ENCODE measurements at places on chromosomes 5 and 9.

- DNase-seq: peak; percentile 2
Observed at GRCh38 chr5:1516615-1517601, 6.9 kb downstream of the LPCAT1 start.

DNA sequence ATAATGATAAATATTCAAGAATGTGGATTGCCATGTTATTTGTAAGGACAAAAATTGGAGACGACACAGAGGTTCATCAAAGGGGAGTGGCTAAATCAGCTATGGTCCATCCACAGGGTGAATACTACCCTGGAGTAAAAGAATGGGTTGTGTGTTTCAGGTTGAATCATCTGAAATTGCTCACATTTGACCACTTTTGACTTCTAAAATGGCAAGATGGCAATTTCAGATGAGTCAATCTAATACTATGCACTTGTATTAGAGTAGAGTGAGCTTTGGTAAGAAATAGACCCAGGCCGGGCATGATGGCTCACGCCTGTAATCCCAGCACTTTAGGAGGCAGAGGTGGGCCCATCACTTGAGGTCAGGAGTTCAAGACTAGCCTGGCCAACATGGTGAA, 131.8 kb downstream of the GAPVD1 start:
- no peak for DNase-seq

DNA sequence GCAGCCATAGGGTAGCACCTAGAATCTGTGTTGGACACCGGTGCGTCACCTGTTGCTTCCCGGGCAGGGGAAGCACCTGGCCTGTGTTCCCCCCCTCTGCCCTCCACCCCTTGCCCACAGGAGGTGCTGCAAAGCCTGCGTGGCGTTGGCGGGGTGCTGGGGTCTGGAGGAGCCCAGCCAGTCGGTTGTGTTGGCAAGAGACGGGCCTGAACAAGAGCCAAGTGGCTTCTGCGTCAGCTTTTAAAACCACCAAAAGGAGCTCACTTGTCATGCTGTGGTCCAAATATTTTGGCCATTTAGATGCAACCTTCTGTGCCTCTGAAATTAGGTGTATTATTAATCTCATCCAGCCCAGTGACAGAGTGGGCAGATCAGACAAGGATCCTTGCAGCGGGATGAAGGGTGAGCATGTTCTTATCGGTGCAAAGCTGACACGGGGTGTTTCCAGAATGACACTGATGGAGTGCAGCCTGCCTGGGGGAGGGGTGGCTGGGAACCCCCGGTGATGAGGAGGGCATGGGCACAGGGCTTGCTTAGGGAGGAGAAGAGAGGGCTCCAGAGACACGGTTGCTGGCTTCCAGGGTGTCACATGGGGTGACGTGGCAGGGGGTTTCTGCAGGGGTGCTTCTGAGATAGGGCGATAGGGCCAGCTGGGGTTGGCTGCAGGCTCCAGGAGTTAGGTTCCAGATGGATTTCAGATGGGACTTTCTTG, 9.7 kb upstream of the RXRA start:
- no peak for DNase-seq

- DNase-seq: no peak
Observed at GRCh38 chr9:112501287-112501686, 14.7 kb downstream of the KIAA1958 start.

DNA sequence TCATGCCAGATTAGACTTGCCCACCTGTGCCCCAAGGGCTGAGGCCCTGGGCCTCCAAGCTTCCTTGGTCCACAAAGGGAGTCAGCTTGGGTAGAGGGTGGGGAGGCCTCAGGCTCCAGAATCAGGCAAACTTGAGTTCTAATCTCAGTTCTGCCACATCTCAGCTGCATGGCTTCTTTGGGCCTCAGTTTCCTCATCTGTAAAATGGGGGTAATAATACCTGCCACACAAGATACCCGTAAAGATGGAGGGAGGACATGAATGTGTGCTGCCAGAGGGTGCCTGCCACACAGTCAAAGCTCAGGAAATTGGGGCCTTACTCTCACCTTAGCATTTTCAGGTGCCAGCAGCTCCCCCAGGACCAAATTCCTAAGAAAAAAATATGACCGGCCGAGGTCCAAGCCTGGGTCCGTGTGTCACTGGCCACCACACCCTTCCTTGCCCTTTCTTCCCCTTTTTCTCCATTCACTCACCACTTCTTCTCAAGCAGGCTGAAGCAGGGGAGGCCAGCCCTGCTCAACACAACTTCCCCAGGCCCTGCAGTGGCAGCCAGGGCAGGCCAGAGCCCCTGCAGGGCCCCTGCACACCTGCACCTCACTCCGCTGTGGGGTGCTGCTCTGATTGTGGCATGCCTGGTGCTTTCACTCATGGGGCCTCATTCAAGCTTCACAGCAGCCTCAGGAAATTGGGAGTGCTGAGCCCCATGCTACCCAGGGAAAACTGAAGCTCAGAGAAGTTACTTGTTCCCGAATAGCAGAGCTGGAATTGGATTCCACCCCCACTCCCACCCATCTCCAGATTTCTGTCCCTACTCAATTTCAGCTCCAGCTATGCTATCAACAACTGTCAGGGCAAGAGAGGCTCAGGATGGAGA, 3.9 kb downstream of the RGS14 start:
- DNase-seq: peak; percentile 37

DNA sequence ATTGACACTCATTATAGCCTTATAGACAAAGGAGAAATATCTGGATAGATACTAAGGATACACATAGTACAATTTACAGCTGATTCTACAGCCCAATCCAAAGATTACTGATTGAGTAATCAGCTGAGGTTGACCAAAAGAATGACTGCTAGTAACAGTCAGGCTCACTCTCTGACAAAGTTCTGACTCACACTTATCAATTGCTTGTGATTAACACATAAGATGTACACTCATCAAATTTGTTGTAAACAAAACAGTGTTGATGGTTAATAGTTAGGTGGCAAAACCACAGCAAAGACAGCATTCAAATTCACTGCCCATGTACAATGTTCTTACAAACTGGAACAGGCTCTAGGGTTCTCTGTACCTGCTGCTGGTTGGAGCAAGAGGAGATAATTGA, 422.7 kb downstream of the TLE1 start:
- DNase-seq: no peak

- DNase-seq: no peak
Observed at GRCh38 chr5:38601133-38601862, 44.9 kb upstream of the LIFR start.

- no peak for DNase-seq
Observed at GRCh38 chr9:132702254-132702653, 32.0 kb downstream of the GTF3C4 start.

- DNase-seq: no peak
Observed at GRCh38 chr5:73204332-73204731, 31.3 kb downstream of the TMEM174 start.

DNA sequence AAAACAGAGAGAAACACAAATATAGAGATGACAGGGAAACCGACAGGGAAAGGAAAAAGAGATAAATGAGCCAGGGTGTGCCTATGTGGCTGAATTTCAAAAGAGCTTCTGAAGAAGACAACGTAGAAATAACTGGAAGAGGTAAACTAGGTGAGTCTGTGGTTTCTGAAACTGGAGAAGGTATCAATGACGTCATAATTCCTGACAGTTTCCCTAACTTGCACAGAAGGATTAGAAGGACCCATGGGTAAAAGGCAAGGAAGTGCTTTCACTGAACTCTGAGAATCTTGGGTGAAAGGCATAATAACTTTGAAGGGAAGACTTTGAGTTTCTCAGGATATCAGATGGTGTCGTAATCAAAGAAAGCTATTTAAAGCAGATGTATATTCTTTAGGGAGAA, 790.8 kb upstream of the NUDT12 start:
- DNase-seq: no peak

- DNase-seq: no peak
Observed at GRCh38 chr9:71058660-71059059, 62.8 kb downstream of the TRPM3 start.

DNA sequence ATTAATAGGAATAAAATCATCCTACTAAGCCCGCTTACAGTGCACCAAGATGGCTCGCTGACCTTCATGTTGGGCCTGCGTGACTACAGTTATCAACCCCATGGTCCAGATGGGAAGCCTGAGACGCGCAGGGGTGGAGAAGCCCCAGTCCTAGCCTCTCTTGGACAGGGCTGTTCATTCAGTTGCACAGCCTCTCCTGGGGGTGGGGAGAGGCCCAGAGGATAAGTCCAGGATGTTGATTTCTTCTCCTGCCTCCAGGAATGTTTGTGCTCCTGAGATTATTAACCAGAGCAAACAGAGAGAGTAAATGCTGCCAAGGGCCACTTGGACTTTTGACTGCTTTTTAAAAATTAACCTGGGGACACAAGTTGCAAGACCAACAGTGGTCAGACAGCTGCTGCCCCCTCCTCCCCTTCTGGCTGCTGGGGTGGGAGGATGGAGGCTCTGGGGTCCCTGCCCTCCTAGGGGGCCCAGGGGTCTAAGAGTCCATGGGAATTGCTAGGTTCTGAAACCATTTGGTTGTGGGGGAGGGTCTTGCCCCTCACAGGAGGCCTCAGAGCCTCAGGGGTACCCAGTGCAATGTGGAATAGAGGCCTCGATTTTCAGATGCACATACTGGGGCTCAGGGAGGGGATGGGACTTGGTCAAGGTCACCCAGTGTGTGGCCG, 2.8 kb upstream of the AMBP start:
- DNase-seq: no peak

- no peak for DNase-seq
Observed at GRCh38 chr9:121785673-121786542, 134.5 kb downstream of the DAB2IP start.

- no peak for DNase-seq
Observed at GRCh38 chr9:84499969-84500582, 159.5 kb upstream of the SLC28A3 start.

GRCh38 chr9:133976191-133976861, 15.8 kb downstream of the VAV2 start:
- DNase-seq: no peak

DNA sequence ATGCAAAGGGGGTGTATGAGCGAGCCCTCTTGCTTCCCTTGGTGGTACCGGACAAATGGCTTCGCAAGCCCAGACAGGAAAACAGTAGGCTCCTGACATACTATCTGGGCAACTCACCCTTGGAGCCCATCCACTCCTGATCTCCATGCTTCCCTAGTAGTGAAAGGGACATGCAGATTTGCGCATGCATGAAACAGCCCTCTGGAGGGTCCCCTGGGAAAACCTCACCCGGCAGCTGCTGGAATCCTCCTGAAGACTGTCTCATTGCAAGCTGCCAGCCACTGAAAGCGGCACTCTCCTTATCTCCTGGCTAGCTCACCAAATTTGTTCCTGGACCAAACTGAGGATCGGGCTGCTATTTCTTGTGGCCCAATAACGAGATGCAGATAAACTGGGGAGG, 10.2 kb downstream of the ZNF169 start:
- DNase-seq: no peak

DNA sequence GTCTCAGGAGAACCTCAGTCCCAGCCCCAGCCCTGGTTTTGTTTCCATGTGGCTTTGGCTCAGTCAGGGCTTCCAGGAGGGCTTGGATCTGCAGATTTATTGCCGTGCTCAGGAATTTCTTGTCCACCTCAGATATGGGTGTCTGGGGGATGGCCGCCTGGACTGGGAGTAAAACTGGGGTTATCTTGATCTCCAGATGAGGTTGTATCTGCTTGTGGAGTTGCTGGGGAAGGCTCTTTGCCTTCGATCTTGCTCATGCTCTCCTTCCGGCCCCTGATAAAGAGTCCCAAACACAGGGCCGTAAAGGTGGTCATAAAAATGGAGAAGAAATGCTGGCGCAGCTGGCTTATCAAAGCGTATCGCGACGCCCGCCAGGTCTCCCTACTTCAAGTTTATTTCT, 17.8 kb upstream of the PITX1 start:
- DNase-seq: no peak

- no peak for DNase-seq
Observed at GRCh38 chr9:2816476-2817141, 27.3 kb downstream of the PUM3 start.

DNA sequence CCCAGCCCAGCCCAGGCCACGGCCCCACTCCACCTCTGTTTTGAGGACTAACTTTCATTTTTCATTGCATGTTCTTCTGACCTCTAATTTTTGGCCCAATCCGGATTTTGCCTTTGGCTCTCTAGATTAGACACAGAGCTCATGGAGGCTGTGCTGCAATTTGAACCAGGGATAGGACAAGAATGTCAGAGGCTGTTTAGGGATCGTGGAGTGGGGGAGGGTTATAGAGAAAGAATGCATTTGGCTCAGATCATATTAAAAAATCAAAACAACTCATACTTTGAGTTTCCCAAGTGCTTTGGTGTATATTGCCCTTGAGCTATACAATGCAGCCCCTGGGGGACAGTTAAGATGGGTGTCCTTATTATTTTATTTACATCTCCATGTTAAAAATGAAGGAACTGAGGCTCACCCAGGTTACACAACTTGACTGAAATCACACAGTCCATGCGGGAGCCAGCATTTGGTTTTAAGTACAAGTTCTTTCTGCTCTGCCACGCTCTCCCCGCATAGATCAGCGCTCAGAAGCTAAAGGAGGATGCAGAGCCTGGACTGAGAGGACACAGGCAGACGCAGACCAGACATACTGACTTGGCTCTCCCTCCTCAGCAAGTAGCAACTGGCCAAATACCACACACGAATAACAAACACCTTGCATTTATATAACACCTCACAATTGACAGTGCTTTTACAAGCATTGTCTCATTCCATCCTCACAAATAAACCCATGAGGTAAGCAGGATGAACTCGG, 126.4 kb upstream of the RAI14 start:
- DNase-seq: no peak

DNA sequence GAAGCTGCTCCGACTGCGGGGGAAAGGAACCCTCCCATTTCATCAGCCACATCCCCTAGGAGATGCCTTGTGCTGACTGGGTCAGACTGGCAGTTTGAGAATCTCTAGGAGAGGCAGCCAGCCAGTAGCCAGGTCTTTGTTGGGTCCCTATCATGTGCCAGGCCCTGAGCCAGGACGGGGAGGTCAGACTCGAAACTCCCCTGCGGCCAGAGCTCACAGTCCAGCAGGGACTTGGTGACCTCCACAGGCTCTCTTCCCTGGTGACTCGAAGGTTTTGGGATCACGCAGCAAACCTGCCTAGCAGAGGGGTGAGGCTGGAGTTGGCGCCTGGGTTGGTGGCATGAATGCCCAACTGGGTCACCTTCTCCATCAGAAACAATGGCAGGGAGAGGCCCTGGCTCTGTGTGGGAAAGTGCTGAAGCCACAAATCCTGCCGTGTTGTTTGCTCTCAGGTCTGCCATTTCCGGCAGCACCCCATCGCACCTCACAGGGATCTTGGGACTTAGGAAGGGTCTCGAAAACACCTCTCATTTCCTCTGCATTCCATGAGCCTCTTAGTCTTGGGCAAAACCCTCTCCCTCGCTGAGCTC, 14.4 kb upstream of the ORM1 start:
- DNase-seq: no peak

- DNase-seq: no peak
Observed at GRCh38 chr5:60598424-60598823, 101.5 kb downstream of the DEPDC1B start.

- DNase-seq: no peak
Observed at GRCh38 chr9:1216532-1216931, 166.4 kb downstream of the DMRT2 start.

Data from CD4-positive, alpha-beta T cell treated with Interleukin-17A for 4 hours (primary cell).